Stimulated activated CD4-positive, alpha-beta T cell treated with anti-CD3 and anti-CD28 coated beads, Interleukin-1b, Interleukin-23, amount 100 ng/mL, for 48 hours (primary cell): ENCODE measurements at places on chromosomes 5 and 9.

DNA sequence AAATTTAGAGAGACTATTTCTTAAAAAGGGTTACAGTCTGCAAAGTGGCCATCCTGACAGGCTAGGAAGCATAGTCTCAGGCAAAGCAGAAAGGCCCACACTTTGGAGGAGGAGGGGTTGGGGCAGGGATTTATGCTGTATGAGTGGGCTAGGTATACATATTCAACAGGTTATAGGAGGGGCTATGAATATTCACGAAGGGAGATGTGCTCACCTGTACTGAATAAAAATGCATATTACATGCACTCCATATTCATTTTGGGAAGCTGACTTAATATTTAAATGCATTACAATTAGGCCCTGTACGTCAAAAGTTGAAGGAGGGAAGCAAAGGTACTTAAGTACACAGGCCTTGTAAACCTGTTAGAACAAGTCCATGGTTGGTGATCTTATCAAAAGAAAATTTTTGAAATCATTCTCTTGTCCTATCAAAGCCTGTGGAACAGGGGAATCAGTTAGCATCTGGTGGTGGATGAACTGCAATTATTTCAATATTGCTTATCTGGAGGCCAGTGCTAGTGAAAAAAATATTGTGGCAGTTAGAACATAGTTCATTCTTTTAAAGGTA, 1.6 kb downstream of the CENPP start:
- no peak for DNase-seq

- DNase-seq = no peak
Measured at GRCh38 chr5:106853266-106853665, 817.5 kb downstream of the EFNA5 start.

DNA sequence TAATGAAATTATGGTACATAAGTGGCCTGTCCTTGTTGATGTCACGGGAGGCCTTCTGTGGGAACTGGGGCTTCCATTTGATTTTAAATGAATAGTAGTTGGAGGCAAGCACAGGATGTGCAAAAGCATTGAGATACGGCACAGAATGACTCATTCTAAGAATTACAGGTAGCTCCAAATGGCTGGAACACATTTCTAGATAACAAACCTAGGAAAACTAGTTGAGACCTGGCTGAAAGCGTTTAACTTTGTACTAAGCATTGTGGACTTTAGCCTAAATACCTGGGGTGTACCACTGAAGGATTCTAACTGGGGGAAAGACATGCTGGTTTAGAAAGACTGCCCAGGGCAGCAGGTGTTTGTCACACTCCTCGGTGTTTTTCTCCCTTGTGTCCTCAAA, 9.4 kb downstream of the SKP2 start:
- DNase-seq = no peak

GRCh38 chr9:37433867-37434371, 11.4 kb downstream of the GRHPR start:
- no peak for DNase-seq

DNA sequence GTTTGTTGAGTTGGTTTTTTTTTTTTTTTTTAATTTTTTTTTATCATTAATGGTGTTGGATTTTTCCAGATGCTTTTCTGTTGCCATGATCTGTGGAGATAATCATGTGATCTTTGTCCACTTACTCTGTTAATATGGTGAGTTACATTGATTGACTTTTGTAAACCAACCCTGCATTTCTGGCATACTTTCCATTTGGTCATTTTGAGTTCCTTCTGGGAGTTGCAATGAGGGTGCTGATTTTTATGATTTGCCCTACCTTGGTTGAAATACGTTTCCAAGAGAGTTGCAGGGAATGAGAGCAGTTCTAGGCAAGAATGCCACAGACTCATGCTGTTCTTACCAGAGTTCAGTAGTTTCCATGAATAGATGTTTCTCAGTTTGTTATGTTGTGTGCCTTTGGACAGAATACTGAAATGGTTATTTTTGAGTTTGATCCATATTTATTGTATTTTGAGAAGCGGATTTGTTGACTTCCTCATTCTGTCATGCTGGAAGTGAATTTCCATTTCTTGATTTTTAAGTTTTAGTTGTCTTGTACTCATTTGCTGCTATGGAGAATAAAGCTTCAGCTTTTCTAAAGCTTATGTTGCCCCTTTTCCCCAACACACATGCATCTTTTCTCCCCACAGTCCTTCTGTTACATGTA, 69.0 kb downstream of the SCAMP1 start:
- no peak for DNase-seq
